ENCODE measurements at places on chromosomes 12 and 14.

DNA sequence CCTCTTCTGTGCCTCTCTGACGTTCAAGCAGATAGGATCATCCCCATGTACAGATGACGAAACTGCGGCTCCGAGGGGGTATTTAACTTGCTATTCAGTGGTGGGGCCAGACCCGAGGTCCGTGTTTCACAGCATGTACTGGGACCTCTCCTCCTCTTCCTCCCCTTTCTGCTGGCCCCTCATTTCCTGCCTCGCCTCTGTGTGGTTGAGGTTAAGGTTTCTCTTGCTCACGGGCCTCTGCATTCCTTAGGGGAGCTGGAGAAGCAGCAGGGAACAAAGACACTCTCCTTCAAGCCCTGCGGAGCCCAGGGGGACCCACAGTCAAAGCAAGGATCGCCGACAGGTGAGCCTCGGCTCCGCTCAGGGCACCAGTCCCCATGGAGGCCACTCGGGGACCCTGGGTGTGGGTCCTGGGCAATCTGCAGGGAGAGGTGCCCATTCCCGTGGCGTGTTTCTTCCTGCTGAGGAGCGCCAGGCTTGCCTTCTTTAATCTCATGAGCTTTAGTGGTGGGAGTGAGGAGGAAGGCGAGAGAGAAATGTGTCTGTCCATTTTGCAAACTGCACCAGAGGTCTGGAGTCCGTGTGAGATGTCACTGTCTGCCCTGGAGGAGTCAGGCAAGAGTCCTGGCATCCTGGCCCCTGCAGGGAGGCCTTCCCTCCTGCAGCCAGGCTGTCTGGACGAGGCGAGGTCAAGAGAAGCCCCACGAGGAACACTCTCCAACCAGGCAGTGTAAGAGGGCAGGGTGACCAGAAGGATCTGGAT lies 45.0 kb downstream of the SLC6A12 start:
- no peak for DNase-seq

DNA sequence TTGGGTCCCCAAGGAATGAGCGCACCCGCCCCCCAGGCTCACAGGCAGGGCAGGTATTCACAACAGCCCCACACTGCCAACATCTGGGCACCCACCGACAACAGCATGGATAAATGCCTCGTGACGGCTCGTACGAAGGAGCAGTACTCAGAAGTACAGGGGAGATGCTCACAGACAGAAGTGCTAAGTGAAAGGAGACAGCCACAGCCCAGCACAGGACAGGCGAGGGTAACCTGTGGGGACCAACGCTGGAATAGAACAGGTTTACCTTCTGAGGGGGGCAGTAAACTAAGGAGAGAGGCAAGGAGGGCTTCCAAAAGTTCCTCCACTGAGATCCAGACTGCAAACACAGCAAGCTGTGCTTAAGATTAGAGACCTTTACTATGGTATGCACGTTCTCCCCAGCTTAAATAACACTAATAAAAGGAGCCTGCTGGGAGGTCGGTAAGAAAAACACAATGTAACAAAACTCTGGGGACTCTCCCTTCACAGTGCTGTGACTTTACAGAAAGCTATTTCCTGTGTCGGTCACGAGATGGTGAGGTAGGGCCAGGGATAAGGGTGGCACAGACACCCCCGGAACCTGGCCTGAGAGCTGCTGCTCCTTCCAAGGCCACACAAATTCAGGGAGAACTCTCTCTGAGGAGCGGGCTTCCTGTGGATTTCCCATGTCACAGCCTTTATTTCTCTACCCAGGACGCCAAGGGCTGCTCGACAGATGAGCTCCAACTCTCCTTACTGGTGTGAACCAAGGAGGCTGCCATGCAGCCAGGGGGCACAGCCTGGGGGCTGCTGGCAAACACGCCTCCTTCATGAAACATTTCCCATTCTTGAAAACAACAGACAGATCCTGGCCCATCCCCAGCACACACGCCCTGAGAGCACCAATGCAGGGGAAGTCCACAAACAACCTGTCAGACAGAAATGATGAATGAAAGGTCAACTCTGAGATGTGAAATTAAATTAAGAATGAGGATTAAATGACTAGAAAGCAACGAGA lies 26.3 kb downstream of the SLC15A4 start:
- no peak for DNase-seq

- DNase-seq = no peak
Observed at GRCh38 chr14:73463411-73463810, 5.1 kb upstream of the NUMB start.

- no peak for DNase-seq
Observed at GRCh38 chr12:45326358-45326975, 110.6 kb downstream of the ANO6 start.

DNA sequence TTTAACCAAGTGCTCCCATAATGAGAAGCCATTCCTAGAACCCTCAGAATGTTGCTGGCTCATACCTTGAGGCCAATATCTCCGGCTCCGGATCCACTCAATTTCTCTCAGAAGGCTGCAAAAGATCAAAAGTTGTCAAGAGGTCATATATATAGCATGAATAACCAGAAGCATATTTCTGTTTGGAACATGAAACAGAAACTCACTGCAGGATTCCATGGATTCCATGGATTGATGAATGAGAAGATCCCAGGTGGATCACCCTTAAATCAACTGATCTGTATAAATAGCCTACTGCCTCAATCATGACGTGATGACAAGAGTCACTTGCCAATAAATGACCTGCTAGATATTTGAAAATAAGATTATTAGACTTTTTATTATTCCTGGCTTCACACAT lies 3.3 kb upstream of the NT5DC3 start:
- DNase-seq = no peak

DNA sequence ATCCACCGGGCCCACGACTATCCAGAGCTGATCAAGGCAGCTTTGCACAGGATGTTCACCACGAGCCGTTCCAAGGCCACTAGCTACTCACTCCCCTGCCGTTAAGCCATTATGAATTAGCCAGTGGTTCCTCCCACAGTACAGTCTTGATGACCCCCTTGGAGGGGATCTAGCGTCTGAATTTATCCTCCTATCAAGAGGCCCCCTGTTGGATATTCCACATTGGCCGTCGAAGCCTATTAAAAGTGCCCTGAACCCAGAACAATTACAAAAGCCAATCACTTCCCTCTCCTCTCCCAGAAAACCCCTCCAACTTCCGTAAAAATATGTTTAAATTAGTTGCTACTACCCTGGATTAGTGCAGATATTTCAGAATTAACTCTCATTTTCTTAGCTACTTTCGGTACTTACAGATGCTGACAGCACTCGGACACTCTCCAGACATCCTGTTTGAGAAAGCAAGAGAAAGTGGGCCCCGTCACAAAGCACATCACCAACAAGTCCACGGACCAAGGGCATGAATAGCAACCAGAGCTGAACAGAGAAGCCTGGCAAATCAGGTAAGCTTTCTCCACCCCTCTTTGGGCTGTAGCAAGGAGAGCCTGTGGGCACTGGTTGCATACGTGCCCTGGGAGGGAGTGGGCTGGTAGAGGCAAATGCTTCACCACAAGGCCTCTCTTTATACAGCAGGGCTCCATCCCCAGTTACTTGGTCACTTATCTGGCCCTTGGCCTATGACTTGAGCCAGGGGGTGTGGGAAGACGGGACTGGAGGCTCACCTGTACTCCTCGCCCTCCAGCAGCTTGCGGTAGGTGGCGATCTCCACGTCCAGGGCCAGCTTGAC lies 5.3 kb downstream of the KRT3 start:
- DNase-seq = no peak

DNA sequence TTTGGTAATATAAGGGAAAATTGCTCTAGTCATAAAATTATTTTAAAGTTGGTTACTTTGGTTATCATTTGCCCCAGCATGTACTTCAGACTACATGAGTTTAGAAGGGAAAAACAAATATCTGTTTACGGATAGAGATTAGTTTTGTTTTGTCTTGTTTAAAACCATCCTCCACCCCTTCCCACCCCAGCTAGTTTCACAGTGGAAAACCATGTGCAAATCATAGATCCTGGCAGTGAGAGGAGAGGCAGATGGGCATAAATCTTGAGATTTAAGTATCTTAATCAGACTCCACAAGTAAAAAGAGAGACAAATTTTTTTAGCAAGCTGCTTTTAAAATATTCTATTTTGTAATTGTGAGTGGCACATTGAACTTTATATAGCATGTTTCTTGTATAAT lies 424.7 kb downstream of the TMEM117 start:
- no peak for DNase-seq

DNA sequence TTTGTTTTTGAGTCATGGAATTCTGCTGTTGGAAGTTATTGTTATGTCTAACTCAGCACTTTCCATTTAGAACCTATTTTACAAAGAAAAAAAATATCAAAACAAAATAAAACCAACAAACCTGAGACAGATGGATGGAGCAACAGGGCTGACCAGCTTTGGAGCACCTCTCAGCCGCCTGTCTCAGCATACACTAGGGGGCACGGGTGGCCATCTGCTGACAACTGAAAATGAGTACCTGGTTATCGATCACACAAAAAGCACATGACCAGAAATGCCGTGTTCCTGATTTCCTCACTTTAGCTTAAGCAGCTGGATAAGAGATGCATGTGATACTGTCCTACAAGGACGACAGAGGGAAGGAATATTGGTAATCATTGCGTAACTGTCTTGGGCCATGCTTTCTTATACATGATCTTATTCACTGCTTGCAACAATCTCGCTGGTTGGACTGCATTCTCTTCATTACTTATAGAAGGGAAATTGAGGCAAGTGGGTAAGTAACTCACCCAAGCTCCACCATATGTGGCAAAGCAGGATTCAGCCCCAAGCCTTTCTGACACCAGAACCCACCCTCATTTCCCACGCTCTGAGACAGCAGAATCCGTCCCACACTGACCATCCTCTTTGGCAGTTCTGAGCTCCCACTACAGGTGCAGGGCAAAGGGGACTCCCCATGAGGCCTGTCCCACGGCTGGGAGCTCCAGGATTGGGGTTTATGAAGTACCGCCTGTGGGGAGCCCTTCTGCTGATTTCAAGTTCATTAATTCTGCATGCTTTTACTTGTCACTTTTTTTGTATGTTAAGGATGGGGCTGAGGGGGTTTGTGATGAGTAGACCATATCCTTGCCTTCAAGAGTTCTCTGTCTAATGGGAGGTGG lies 43.5 kb downstream of the C14orf132 start:
- no peak for DNase-seq

DNA sequence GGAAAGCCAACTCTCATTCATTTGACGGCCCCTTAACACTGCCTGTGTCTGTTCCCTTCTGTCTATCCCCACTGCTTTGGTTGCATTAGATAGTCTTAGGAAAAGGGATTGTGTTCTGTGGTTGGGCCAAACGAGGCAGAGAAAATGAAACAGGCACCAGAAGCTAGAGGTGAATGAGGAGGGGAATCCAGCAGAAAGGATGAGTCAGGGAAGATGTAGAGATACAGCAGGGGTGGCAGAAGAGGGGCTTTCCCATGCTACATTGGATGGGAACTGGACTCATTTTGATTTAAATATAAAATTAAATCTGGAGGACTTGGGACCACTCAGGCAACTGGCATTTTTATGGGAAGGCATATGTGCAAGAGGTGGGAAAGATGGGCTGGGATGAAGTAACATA lies 43.3 kb downstream of the OTOGL start:
- DNase-seq = no peak

- DNase-seq = no peak
Observed at GRCh38 chr14:66918527-66918926, 270.7 kb upstream of the GARIN2 start.

DNA sequence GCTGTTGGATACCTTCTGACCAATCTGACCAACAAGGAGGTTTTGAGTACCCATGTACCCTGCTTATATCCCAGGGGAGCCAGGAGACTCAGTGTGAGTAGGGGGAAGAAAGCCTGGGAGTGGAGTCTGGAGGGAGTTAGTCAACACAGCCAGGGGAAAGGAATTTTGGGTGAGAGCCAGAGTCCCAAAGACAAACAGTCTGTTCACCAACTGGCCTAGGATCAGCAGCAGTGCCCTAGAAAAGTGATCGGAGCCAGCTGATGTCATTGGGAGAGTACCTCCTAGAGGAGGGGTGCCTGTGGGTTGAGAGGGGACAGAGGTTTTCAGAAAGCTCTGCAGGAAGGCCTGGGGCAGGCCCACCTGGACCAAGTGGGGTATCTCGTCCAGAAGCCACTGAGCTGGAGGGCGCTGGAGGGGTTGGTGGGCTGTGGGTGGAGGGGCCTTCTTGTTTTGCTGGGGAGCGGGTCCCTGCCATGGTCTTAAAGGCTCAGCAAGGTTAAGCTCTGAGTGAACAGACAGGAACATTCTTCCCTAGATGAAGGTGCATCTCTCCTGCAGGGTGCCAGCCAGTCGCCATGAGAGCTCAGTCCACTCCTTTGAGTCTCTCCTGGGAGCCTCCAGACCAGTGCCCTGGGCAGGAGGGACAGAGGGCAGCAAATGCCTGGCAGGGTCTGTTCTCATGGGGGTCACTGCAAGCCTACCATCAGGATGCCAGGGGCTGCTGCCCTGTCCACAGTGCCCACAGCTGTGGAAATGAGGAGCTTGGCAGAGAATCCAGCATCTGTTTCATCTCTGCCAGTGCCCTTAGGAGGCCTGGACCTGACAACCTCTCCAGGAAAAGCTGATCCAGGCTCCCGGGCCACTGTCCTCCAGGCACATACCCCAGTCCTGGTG lies 63.6 kb downstream of the CHGA start:
- peak; percentile 67 for DNase-seq

DNA sequence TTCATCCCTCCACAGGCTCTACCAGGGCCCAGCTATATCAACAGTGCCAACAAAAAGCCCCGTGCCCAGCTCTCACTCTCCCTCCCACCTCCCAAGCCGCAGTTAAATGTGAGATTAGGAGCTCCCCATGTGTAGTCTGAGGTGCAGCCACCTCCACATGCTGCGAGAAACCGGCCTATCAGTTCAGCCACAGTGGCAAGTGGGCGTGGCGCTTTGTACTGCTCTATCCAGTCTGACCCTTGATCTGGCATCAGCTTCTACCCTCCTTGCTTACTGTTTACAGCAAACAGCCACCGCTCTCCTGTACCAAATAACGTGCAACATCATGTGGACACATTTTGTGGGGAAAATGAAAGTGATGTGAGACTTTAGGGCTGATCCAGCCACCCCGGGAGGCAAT lies 1.7 kb downstream of the PLEK2 start:
- no peak for DNase-seq

DNA sequence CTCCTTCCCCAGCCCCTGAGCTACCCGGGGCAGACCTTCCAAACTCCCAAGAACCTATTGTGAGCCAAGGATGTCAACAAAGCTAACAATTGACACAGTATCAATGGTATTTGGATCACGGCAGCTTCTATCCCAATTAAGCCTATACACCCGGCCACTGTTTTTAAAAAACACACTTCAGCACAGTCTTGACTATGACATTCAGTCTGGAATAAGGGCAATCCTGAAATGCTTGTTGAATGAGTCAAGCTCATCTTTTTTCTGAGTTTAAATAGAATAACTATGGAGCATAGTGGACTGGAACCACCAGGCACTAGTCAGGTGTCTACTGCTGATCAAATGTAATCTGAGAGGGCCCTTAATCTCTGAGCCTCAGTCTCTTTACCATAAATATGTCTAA lies 5.7 kb downstream of the DENND5B start:
- DNase-seq = no peak

Data from D341Med (cell line).